H1 (cell line): ENCODE measurements at places on chromosomes 11 and 22. TPM values are rescaled to one million over a fixed set of nuclear protein-coding genes. Genes with fewer than 3 reads are reported as not detected.

- DNase-seq = no peak
Observed at GRCh38 chr11:45048870-45049691, 97.4 kb upstream of the PRDM11 start.

The ANGPTL5 gene
- not detected in 2 replicates for total RNA-seq

The DTX4 gene
- total RNA-seq = 18.8 and 20.0 TPM in 2 replicates

The OR51I1 gene
- not detected in 2 replicates for total RNA-seq

The TMPRSS6 gene
- not detected in 2 replicates for total RNA-seq

The NXPE2 gene
- total RNA-seq = 0.29 TPM in 1 of 2 replicates, not detected in the other

- DNase-seq = peak; percentile 91
Observed at GRCh38 chr11:32176223-32176934, 85.5 kb downstream of the RCN1 start.

GRCh38 chr11:44670794-44671193 is 56.0 kb upstream of the TSPAN18 start:
- DNase-seq = no peak

The LIF gene
- 3.3 and 3.5 TPM in 2 replicates for total RNA-seq

The OR4D5 gene
- total RNA-seq = not detected in 2 replicates

GRCh38 chr11:63999349-64000025 is 13.2 kb downstream of the OTUB1 start:
- peak; percentile 46 for DNase-seq

DNA sequence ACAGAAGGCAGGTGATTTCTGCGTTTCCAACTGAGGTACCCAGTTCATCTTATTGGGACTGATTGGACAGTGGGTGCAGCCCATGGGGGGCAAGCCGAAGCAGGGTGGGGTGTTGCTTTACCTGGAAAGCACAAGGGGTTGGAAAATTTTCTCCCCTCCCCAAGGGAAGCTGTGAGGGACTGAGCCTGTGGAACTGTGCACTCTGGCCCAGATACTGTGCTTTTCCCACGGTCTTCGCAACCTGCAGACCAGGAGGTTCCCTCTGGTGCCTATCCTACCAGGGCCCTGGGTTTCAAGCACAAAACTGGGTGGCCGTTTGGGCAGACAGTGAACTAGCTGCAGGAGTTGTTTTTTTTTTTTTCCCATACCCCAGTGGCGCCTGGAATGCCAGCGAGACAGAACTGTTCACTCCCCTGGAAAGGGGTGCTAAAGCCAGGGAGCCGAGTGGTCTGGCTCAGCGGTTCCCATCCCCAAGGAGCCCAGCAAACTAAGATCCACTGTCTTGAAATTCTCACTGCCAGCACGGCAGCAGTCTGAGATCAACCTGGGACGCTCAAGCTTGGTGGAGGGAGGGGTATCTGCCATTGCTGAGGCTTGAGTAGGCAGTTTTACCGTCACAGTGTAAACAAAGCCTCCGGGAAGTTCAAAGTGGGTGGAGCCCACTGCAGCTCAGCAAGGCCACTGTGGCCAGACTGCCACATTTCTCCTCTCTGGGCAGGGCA is 97.2 kb downstream of the JRKL start:
- no peak for DNase-seq

- no peak for DNase-seq
Observed at GRCh38 chr22:22770881-22771280, 116.7 kb upstream of the IGLL5 start.

The CACNA1I gene
- 1.2 and 1.3 TPM in 2 replicates for total RNA-seq

The WNT11 gene
- 0.45 TPM in 1 of 2 replicates, not detected in the other for total RNA-seq

The BCO2 gene
- total RNA-seq = 0.63 and 0.82 TPM in 2 replicates

The CCDC116 gene
- not detected in 2 replicates for total RNA-seq

- DNase-seq = no peak
Observed at GRCh38 chr22:28950617-28951411, 67.4 kb downstream of the ZNRF3 start.

The TEX54 gene
- total RNA-seq = 1.2 TPM in 1 of 2 replicates, not detected in the other

DNA sequence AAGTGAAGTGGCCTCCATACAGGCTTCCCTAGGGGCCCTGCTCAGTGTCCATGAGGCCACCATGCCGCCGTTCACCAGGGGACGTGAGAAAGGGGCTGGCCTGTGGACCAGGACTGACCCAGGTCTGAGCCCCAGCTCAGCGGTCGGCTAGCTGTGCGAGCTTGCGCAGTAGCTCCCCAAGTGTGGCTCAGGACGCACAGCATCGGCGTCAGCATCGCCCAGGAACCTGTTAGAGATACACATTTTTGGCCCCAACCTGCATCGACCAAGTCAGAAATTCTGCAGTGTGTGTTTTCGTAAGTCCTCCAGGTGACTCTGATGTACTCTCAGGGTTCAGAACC is 429 bp downstream of the TP53AIP1 start:
- no peak for DNase-seq

GRCh38 chr11:125176866-125177265 is 12.3 kb downstream of the PKNOX2 start:
- no peak for DNase-seq

DNA sequence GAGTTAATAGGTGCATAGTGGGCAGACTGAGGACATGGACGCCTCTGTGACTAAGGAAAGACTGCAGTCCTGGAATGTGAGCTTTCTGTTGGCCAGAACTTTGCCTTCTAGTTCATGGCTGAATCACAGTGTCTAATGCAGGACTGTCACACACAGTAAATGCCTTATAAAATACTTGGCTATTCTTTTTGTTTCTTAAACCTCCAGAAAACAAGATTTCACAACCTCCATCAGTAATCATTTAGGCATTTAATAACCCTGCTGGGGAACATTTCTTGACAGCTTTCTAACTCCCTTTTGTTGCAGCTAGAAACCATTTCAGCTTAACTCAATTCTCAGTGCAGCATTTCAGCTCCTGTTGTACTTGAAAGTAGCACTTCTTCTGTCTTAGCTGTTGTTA is 335.8 kb upstream of the DDI1 start:
- no peak for DNase-seq

DNA sequence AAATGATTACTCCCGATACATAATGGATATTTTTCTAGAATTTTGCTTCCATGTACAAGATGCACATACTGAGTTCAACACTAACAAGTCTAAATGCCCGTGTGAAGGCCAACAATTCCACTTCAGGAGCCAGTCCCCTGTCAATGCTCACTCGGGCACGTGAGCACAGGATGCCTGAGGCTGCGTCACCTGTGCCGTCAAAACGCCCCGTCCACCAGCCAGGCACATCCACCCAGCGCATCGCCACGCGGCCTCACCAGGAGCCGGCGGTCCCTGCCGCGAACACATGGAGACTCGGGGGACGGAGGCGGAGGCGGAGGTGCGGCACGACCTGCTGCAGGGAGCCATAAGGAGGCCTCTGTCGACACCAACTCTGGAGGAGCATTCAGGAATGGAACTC is 9.8 kb downstream of the TOLLIP start:
- DNase-seq = peak; percentile 39

DNA sequence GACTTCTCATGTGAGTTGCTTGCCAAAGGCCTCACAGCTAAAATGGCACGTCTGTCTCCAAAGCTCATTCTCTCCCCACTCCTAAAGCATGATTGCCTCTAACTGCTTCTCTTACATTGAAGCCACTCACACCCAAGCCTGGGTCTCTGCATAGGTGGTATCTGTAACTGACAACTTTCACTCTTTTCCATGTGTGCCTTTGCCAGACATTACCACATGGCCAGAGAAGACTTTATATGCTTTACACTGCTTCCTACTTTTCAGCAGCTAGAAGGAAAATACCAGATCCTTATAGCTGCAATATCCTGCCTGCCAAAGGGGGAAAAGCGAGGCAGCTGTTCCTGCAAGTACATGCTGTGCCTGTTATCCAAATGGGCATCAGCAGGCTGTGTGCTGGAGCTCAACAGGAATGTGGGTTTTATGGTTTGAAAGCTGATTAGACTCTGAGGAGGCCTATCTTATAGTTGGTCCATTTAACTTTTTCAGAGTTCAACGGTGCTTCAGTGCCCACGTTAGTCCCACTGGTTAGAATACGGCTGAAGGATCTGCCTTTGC is 547.1 kb downstream of the RAB38 start:
- DNase-seq = no peak

DNA sequence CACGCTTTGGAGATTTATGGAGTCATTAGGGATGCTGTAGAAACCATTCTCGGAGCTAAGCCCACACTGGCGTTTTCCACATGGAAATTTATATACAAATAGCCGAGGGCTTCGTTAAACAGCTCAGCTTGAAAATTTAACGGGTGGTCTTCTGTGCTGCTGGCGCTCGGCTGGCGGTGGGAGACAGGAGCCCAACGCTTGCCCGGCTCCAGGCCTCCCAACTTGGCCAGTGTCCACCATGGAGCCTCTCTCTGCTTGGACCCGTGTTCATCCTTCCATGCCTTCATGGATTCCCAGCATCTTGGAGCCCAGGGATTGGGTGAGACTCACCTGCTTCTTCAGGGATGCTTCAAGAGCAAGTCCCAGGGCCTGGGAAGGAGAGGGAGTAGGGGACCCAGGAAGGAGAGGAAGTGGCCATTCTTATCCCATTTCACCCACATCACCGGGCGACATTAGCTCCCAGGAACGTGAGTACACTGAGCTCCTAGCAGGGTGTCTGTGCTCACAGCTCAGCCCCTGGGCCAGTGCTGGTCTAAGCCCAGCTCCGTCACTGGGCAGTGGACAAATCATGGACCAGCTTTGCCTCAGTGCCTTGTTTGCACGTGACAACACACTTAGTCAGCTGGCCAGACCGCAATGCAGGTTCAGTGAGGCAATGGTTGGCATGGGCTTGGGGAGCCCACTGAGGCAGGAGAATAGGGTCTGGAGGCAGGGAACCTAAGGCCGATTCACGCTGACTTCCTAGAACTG is 944.3 kb downstream of the BRD1 start:
- DNase-seq = no peak

DNA sequence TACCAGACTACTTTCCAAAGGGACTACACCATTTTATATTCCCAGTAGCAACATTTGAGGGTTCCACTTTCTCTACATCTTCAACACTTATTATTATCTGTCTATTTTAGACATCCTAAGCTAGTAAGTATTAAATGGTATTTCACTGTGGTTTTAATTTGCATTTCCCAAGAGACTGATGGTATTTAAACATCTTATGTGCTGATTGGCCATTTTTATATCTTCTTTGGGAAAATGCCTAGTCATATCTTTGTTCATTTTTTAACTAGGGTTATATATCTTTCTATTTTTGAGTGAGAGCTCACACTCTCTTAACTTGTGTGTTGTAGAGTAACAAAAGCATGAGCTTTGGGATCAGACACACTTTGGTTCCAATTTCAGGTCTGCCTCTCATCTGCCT is 73.7 kb downstream of the PRCP start:
- no peak for DNase-seq

The WNT7B gene
- total RNA-seq = 0.13 and 0.24 TPM in 2 replicates

The SYT12 gene
- total RNA-seq = 2.8 and 3.3 TPM in 2 replicates

DNA sequence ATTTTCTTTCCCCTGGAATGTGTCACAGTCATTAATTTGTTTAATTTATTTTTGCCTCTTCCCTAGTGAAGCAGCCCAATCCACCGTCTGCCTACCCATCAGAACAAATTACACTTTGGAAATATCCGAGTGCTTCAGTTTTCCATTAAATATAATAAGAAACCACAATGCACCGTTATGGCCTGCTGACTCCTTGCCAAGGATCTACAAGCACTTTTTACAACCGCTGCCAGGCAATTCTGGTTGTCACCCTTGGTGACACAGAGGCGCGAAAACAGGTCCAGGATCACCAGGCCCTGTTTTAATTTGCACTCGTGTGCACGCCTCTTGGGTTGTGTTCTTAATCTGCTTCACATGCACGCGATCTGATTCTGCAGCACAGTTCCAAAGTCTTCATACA is 43.9 kb downstream of the KIRREL3 start:
- no peak for DNase-seq

GRCh38 chr11:110430267-110431050 is 711 bp downstream of the FDX1 start:
- no peak for DNase-seq

The PRODH gene
- total RNA-seq = 27.5 and 27.6 TPM in 2 replicates

The KCNJ5 gene
- total RNA-seq = not detected in 2 replicates

The MUC5AC gene
- total RNA-seq = not detected in 2 replicates
